ENCODE measurements at places on chromosomes 2 and 18. TPM values are rescaled to one million over a fixed set of nuclear protein-coding genes. Genes with fewer than 3 reads are reported as not detected.

The ABCB11 gene
- polyA plus RNA-seq, result 0.03 TPM

The LCT gene
- polyA plus RNA-seq, result not detected

The REG3G gene
- polyA plus RNA-seq, result not detected

The SLC9A4 gene
- polyA plus RNA-seq, result 0.15 TPM

The CXCR4 gene
- polyA plus RNA-seq, result 6.1 TPM
